ENCODE measurements at places on chromosomes 2 and 18.

DNA sequence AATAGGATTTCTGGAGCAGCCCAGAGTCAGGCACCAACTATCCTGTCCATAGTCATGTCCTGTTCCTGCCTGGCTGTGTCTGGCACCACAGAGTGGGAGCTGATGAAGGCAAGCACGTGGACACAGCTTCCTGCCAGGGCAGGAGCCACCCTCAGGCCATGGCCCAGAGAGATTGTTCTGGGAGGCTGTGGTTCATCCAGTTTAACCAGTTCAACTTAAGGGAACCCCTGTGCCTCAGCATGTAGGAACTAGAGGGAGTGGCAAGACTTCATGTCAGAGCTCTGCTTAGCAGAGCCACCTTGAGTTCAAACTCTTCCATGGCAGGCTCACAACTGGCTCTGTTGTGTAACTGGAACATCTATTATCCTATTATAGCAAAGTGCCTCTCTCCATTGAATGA lies 73.2 kb upstream of the NCKAP5 start:
- no peak for DNase-seq

- peak; percentile 31 for DNase-seq
These were observed 27.2 kb upstream of the EML4 start for GRCh38 chr2:42141687-42142546.

- no peak for DNase-seq
These were observed 27.3 kb upstream of the C2orf66 start for GRCh38 chr2:196836440-196836839.

- DNase-seq = peak; percentile 4
These were observed 83.5 kb downstream of the HRH4 start for GRCh38 chr18:24543795-24544498.

GRCh38 chr2:28565720-28566295 lies 69.9 kb downstream of the PLB1 start:
- DNase-seq = no peak

- DNase-seq = peak; percentile 54
These were observed 12.4 kb downstream of the DYM start for GRCh38 chr18:49447810-49448745.

- DNase-seq = no peak
These were observed 10.6 kb downstream of the IRS1 start for GRCh38 chr2:226788881-226789490.

- DNase-seq = no peak
These were observed 589.6 kb upstream of the FAM98A start for GRCh38 chr2:34188464-34189303.

GRCh38 chr2:14364471-14364870 lies 268.0 kb upstream of the LRATD1 start:
- DNase-seq = no peak

DNA sequence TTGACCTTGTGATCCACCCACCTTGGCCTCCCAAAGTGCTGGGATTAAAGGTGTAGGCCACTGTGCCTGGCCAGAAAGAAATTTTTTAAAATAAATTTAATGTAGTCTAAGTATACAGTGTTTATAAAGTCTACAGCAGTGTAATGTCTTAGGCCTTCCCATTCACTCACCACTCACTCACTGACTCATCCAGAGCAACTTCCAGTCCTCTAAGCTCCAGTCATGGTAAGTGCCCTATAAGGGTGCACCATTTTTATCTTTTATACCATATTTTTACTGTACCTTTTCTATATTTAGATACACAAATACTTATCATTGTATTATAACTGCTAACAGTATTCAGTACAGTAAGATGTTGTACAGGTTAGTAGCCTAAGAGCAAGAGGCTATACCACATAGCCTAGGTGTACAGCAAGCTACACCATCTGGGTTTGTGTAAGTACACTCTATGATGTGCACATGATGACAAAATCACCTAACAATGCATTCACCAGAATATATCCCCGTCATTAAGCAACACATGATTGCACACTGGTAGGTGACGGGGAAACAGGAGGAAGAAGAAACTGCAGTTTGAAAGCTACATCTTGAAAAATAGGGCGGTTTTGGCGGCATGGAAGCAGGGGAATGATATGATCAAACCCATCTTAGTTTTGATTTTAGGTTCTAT lies 105.1 kb upstream of the ITGB6 start:
- DNase-seq = no peak

DNA sequence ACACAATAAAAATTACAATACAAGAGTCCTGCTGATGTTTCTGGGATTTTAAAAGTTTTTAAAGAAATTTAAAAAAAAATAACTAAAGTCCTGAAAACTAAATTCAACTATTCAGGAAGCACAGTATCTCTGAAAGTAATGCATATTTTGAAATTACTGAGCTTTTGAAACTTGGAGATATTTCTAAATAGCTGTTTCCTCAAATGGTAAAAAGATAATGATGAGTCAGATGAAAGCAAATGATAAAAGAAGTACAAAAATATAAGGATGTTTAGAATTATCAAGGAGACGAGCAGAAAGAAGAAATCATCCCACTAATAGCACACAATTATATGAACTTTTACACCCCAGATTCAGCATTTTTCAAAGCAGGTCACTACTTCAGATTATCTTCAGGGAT lies 90.2 kb upstream of the SLC25A52 start:
- peak; percentile 49 for DNase-seq

- peak; percentile 89 for DNase-seq
These were observed 2.2 kb upstream of the CASP8 start for GRCh38 chr2:201257956-201258665.

DNA sequence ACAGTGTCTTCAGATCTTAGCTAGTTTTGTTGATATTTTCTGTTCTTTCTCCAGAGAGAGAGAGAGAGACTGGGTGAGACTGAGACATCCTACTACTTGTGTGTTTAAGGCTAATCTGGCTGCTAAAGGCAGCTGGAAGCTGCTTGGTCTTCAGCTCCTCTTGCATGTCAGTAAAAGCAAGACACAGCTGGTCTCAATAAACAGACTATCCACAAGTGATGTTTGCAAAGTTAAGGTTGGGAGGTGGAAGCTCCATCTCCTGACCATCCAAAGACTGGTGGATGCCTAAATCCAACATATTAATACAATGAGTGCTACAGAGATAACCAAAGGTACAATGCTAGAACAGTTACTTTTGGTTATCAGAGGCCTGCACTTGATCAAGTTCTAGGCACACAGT lies 17.8 kb downstream of the ERFE start:
- no peak for DNase-seq

DNA sequence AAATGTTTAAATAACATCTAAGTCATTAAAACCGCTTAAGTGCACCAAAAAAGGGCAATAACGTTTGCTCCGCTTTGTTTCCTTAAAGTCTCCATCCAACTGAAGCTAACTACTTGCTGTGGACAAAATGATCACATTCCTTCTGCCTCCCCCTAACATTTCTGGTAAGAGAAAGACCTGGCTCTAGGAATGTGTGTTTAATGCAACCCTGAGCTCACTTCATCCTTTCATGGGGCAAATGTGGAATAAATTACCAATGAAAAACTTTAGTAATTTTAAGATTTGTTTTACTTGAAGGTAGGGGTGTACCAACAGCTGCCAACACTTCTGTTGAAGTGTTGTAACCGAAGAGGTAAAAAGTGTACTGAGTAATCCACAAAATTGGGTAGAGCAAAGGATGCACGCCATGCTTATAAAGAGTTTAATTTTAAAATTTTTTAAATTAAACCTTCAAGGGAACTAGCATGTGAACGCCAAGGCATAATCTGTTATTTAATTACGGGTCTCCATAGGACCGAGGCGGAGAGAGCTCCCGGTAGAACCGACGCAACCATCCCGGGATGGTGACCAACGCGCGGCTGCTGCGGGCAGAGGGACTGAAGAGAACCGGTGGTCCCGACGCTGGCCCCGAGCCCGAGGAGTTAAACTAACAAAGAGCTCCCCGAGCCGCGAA lies 1.1 kb downstream of the HNRNPLL start:
- no peak for DNase-seq

- no peak for DNase-seq
These were observed 1.6 kb downstream of the ELAC1 start for GRCh38 chr18:50969448-50969847.

- no peak for DNase-seq
These were observed 408.7 kb downstream of the PIK3C3 start for GRCh38 chr18:42363446-42364441.

DNA sequence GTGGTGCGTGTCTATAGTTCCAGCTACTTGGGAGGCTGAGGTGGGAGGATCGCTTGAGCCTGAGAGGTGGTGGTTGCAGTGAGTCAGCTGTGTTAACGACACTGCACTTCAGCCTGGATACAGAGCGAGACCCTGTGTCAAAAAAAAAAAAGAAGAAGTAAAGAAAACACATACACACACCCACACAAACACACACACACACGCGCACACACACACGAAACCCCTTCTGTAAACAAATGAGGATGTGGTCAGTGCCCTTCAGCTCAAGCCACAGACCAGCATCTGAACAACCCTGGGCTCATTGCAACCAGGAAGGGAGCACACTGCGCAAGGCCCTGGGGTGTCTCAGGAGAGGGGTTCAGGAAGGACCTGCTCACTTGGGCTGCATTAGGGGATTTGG lies 47.9 kb upstream of the KCNF1 start:
- peak; percentile 34 for DNase-seq

DNA sequence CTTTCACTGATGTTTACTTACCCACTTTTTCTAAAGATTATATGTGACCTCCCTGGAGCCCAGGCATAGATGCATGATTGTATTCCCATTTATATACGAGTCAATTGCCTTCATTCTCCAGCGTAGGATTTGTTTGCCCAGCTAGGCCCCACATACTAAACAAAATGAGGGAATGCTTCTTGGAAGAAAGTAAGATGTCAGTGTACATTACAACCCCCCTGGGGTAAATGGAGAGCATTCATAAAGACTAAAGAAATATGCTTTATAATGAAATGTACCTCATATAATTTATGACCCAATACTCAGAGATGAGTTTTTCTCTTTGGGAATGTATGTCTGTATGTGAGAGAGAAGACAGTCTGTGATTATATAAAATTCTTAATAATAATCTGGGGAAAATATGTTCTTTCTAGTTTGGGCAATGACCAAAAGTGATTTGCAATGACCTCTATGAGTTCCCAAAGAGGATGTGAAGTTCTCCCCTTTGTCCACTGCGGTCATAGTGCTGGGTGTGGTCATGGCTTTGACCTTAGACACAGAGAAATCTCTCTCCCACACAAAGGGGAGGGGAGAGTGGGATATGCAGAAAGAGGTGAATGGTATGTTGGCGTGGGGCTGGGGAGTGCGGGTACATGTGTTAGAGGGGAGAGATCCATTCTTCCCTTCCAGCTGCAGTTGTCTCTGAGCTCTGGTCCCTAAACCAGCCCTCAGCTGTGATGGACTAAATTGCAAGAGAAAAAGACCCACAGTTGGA lies 175.6 kb downstream of the EN1 start:
- no peak for DNase-seq

GRCh38 chr2:241966647-241967466 lies 97.3 kb downstream of the RTP5 start:
- no peak for DNase-seq

- no peak for DNase-seq
These were observed 351.0 kb downstream of the GALR1 start for GRCh38 chr18:77600674-77601073.

DNA sequence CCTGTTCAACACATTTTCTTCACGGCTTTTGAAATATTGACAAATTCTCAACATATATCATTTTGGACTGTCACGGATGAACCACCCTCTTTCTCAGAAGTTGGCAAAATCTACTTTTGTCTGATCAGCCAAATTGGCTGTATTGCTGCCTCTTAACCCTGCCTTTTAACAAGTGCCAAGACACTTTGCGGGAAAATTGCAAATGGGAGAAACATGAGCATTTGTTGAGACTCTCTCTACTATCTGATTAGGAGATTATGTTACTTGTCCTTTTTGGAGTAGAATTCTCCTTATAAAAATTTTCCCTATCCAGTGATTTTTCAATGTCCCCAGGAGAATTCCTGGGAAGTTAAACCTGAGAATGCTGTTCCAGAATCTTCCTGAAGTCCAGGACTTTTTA lies 256.2 kb upstream of the ZSWIM2 start:
- no peak for DNase-seq

- DNase-seq = no peak
These were observed 144.6 kb upstream of the SPRED2 start for GRCh38 chr2:65576861-65577601.

DNA sequence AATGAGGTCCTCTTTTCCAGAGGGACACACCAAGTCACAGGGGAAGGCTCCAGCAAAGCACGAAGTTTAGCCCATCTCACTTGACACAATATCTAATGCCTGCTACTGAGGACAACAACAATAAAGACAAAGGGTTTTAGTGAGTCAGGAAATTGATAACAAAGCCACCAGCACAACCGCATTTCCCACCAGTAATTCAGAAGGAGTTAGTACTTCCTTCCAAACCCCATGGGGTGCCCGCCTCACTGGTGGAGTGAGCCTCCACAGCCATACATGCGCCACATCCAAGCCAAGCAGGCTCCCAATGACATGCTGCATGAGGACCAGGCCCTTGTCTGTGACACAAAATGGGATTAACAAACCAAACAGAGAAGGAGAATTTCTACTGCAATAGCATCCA lies 40.1 kb downstream of the MRPL35 start:
- DNase-seq = no peak

- no peak for DNase-seq
These were observed 1070.3 kb downstream of the SUCLG1 start for GRCh38 chr2:83388804-83389203.

- DNase-seq = no peak
These were observed 12.5 kb downstream of the NPC1 start for GRCh38 chr18:23573626-23574431.

DNA sequence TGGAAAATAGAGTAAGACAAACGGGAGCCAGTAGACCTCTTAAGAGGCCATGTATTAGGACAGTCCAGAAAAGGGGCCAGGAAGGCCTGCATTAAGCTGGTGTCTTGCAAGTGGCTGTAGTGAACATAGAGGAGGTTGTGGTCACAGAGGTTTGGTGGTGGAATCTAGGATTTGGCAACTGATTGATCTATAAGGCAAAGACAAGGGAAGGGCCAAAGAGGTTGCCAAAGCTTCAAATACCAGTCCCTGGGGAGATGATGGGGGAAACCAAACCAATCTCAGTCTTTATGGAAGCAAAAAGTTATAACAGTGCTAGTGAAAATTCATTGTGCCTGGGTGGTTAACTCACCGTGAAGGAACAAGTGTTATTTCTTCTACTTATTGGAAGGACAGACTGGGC lies 28.7 kb upstream of the RTN4 start:
- DNase-seq = no peak

- no peak for DNase-seq
These were observed 36.9 kb upstream of the SERPINB2 start for GRCh38 chr18:63850636-63851035.

GRCh38 chr2:16454621-16455020 lies 211.0 kb downstream of the CYRIA start:
- no peak for DNase-seq

DNA sequence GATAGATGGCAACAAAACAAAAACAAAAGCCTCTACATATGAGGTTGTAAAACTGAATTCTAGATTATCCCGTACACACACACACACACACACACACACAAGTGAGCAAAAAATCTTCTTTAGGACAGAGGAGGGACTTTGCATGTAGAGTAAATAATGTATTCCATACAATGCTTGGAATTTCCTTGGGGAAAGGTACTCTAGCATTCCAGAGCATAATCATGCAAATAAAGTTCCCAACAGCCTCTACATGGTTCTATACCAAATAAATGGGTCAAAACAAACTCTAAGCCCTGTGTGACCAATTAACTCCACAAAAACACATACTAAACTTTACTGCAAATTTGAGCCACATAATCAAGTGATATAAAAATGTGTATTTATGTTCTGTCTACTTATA lies 191.4 kb downstream of the RBM43 start:
- DNase-seq = no peak

GRCh38 chr2:154974041-154974440 lies 275.5 kb downstream of the KCNJ3 start:
- no peak for DNase-seq

Data from AML-193 (cell line).